ENCODE measurements at places on chromosomes 11 and 22. TPM values are rescaled to one million over a fixed set of nuclear protein-coding genes. Genes with fewer than 3 reads are reported as not detected.

DNA sequence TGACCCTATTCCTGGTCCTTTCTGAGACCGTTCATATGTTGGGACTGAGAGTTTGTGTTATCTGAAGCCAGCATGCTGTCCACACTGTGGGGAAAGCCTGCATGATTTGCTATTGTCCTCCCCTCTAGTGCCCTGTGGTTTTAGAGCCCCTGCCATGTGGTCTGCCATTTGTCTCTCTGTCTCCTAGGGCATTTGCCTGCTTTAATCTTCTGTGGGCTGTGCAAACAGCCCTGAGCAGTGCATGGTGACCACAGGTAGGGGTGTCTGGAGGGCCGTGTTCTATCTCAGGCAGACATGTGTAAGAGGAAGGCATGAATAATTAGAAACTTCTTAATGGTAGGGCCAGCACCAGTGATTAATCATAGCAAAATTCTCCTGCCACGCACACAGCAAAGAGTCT is 23.0 kb downstream of the AMPD3 start:
- no peak for DNase-seq

GRCh38 chr11:132257871-132258270 is 887.5 kb downstream of the NTM start:
- no peak for DNase-seq

OR5W2 gene
- not detected for total RNA-seq

TOM1 gene
- 68.6 TPM for total RNA-seq

Data from Right ventricle myocardium superior (tissue), 1 donor.